ENCODE measurements at places on chromosomes 5 and 9.

DNA sequence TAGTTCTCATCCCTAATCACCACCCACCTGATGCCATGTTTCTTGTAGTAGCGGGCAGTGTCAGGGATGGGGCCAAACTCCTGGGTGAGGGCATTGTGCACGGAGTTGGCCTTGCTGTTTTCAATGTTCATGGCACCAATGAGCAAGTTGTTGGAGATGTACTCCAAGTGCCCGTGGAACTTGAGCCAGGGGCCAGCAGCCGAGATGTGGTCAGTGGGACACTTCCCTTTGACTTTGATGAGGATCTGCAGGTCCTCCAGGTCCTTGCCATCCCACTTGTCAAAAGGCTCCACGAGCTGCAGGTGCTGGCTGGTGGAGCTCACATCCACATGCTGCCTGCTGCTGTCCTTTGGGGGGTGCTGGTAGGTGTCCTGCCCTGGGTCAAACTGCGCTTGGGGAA, 162.2 kb upstream of the SV2C start:
- DNase-seq, result no peak

GRCh38 chr9:20620650-20621470, 1.4 kb downstream of the MLLT3 start:
- peak; percentile 13 for DNase-seq

GRCh38 chr5:98095072-98095471, 678.4 kb upstream of the RGMB start:
- DNase-seq, result no peak

GRCh38 chr5:9572246-9572645, 26.4 kb upstream of the SEMA5A start:
- no peak for DNase-seq

DNA sequence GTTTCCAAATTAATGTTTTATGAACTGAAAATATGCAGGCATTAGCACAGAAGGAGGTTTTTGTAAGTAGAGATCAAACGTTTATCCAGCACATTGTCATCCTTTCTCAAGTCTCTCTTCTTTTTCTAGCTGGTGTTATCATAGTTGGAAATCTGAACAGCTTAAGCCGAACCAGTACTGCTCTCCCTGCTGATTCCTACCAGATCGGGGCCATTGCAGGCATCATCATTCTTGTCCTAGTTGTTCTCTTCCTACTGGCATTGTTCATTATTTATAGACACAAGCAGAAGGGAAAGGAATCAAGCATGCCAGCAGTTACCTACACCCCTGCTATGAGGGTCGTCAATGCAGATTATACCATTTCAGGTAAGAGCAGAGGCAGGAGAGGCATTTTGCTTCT, 72.1 kb upstream of the PRRC1 start:
- no peak for DNase-seq

GRCh38 chr5:126972062-126972895, 58.1 kb downstream of the MARCHF3 start:
- peak; percentile 17 for DNase-seq

DNA sequence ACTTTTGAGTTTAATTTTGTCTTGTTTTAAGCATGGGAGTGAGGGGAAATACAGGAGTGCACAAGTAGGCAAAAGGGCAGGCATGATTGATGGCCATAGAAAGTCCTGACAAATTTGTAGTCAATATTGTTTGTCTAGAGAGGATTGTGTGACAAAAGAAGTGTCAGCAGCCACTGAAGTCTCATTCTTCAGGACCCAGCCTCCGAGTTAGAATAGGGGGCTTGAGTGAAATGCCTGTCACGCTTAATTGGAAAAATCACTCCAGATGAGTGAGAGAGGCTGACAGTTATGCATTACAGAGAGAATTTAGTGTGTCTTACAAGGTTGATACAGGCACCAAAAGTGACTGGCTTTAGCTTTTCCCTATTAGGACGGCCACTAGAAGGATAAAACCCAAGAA, 81.9 kb upstream of the RPS23 start:
- no peak for DNase-seq

DNA sequence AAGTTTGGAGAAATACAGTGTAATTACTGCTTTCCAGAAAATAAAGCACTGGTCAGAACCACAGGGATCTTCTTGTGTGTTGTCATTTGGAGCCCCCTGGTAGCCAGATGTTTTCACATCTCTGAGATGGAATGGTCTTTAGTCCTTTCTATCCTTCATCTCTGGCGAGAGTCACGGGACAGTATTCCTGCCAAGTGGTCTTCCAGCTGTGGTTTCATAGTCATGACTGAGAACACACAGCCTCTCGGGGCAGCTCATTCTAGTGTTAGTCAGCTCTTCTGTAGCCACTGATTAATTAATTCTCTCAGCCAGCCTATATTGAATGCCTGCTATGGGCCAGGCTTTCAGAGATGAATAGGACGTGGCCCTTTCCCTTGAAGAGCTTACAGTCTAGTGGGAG, 34.1 kb downstream of the HMGXB3 start:
- DNase-seq, result no peak

DNA sequence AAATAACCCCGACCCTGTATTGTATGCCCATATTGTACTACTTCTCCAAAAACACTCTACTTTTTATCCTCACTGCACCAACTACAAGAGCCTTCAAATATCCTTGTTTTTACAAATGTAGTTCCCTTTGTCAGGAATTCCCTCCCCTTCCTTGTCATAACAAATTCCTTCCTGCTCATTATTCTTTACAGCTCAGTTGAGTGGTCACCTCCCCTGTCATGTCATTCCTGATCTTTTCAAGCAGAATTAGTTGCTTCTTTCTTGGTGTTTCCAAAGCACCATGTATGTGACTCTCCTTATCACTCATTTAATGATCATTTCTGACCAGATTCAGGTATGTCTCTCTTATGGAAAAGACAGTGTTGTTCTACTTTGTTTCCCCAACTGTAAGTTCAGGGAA, 194.2 kb upstream of the SMC2 start:
- DNase-seq, result no peak

GRCh38 chr5:13930541-13931171, 13.8 kb downstream of the DNAH5 start:
- DNase-seq, result no peak

DNA sequence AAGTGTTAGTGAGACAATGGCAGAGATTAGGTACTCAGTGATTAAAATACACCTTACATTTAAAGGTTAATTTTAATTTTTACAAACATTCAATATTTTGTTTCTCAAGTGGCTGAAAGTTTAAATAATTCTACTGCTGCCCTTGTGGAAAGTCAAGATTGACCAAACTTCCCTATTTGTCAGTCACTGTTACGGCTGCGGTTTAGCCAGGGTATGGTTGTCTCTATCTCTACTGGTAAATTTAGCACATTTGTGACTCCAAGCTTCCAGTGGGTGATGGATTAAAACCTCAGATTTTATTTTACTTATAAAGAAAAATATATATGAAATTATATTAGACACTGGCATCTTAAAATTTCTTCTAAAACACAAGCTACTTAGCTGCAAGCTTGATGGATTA, 368.4 kb downstream of the CDH18 start:
- no peak for DNase-seq

DNA sequence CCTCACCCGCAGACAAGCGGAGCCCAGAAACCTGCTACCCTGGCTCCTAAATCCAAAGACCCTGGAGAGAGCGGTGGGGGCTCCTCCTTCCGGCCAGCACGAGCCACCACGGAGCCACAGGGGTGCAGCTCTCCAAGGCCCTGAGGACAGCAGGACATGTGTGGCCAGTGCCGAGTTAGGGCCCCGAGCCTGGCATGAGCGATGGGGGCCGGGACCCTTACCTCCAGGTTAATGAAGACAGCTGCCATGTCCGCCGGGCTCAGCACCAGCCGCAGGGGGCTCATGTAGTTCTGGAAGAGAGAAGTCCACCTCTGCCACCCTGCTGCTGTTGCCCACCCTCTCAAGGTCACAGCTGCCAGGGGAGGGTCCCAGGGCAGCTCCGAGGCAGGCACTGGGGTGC, 68.9 kb upstream of the SARDH start:
- no peak for DNase-seq

DNA sequence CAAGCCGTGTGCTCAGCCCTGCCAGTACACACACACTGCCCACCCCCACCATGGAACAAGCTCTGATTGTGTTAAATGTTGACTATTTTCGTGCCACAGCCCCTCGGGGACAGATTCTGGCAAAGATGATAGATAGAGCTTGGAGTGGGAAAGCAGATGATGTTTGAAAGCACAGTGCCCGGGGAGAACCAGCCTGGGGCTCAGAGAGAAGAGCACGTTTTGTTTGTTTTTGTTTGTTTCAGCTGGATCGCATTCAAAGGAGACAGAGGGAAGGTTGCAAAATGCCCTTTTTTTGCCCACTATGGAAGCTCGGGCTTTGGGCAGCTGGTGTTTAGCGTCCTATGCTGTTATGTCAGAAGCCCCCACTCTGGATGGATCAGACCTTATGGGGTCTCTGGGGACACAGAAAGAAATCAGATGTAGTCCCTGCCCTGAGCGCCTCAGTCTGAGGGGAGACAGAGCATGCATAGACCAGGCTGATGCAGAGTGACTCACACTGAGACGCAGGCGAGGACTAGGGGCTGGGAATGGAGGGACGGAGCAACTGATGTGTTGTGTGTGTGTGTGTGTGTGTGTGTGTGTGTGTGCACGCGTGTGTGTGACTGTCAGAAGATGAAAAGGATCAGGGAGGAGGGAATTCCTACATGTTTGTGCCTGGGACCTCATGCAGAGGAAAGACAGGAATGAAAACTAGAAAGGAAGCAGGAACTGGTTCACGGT, 229.7 kb downstream of the MELK start:
- no peak for DNase-seq

- no peak for DNase-seq
Measured at GRCh38 chr9:14554886-14555285, 138.3 kb downstream of the ZDHHC21 start.

DNA sequence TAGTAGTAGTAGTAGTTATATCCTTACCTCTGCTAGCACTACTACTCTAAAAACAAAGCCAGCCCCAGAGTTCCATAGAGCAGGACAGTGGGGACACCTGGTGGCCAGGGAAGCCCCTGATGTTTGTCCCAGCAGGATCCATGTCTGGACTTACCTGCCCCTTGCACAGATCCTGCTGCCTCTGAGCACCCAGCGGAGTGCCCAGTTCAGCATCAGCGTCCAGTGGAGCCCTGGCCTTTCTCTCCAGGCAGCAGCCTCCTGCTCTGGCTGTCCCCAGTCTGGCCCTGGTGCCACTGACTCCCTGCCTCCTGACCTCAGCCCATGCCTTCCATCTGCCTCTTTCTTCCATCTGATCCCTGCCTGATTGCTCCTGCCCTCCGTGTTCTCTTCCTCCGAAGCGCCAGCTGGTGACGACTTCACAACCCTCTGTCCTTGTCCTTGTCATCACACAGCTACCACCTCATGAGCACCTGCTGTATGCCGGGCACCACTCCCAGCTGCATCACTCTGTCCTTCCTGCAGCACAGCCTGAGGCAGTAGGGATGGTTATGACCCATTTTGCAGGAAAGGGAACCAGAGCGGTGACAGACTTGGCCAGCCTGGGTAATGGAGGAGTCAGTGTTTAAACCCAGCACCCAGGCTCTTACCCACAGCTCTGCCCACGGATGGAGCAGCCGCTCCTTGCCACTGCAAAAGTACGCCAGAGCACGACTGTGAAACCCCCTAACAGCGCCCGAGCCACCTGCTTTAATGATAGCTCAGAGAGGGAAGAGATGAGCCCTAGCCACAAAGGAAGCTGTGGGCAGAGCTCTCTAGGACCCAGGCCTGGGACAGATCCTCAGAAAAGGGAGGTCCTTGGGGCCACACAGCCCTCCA, 11.5 kb downstream of the SARDH start:
- peak; percentile 41 for DNase-seq

- DNase-seq, result no peak
Measured at GRCh38 chr5:134758176-134758503, 439 bp upstream of the DDX46 start.

DNA sequence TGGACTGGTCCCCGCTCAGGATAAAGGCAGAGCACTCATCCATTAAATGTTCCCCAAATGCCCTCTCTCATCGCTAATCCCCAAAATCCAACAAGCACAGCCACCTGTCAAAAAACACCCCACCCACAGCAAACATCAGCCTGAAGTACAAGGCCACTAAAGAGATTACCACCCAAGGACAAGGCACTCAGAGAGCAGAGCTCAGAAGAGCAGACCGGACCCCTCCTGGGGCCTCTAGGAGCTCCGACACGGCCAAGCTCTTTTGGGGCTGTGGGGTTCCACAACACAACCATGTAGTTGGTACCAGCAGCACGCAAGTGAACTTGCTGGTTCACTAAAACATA, 9.8 kb downstream of the VDAC1 start:
- DNase-seq, result no peak

- no peak for DNase-seq
Measured at GRCh38 chr5:120082316-120083068, 381.6 kb upstream of the PRR16 start.

GRCh38 chr5:65811004-65811403, 89.0 kb downstream of the NLN start:
- no peak for DNase-seq
